ENCODE measurements at places on chromosomes 2 and 18.

DNA sequence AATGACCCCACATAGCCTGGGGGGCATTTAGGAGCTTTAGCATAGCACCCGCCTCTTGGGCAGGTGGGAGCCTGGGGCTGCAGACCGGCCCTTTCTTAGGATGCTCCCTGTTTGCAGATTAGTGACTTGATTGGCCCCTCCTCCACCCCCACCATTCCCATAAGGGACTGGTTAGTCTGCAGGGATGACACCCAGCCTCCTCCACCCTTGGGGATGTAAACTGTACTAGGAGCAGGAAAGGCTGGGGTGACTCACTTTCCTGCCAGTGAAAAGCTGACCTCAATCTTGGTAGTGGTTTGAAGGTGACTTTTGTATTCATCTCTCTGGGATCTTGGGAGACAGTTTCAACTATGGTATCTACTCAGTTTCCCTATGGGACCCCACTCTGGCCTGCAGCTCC is 24.2 kb downstream of the CTIF start:
- no peak for DNase-seq

GRCh38 chr2:183186296-183186695 is 62.1 kb downstream of the NUP35 start:
- no peak for DNase-seq

DNA sequence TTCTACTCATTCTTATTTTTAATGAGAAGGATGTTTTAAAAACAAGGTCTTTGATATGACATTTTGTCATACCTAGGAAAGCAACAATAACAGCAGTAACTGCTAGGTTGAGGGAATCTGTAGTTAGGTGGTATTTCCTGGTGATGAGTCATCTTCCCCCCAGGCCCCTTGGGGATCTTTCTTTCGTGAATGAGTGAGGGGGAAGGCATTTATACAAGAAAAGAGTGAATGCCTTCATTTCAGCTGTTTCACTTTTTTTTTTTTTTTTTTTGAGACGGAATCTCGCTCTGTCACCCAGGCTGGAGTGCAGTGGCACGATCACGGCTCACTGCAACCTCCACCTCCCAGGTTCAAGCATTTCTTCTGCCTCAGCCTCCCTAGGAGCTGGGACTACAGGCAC is 108.6 kb downstream of the MAP4K4 start:
- peak; percentile 18 for DNase-seq

DNA sequence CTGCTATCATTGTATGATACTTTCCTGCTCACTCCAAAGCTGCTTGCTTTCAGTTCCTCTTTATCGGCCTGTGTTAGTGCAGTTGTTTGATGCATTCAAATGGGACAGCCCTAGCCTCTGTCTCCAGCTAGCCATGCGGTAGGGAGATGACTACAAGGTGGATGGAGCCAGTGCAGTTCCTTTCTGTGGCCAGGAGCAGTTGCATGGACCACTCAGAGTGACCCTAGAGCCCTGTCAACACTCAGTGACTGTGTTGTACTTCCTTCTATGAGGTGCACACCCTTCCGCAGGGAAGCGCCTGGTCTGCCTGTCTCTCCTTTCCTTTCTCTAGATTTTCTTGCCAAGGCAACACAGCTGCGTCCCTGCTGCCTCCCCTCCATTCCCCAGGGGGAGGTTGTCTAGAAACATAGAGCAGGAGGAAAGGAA is 33.8 kb downstream of the KCNS3 start:
- no peak for DNase-seq

- no peak for DNase-seq
Measured at GRCh38 chr2:57491213-57491612, 555.4 kb upstream of the VRK2 start.

GRCh38 chr2:128390991-128391630 is 72.4 kb upstream of the HS6ST1 start:
- DNase-seq = no peak

GRCh38 chr18:8623549-8624106 is 14.4 kb downstream of the RAB12 start:
- DNase-seq = no peak

- no peak for DNase-seq
Measured at GRCh38 chr2:164151522-164151921, 415.7 kb upstream of the FIGN start.

DNA sequence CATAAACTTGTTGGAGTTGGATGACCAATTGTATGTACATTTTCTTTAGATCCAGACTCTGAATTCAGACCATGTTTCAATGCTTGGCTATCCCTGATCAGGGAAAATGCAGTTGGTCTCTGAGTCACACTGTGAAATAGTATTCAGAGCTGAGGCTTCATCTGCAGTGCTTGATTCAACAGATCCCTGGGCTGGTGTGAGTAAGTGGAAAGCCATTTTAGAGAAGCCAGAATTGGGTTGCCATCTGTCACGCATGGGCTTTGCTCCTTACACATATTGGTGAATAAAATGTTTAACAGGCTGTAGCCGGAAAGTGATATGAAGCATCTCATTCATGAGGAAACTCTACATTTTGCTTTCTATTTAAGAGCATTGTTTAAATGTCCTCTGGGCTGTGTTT is 50.0 kb upstream of the ACYP2 start:
- DNase-seq = no peak

- no peak for DNase-seq
Measured at GRCh38 chr18:61883547-61883946, 9.3 kb downstream of the RNF152 start.

GRCh38 chr2:176128172-176128981 is 1.1 kb upstream of the HOXD8 start:
- no peak for DNase-seq

DNA sequence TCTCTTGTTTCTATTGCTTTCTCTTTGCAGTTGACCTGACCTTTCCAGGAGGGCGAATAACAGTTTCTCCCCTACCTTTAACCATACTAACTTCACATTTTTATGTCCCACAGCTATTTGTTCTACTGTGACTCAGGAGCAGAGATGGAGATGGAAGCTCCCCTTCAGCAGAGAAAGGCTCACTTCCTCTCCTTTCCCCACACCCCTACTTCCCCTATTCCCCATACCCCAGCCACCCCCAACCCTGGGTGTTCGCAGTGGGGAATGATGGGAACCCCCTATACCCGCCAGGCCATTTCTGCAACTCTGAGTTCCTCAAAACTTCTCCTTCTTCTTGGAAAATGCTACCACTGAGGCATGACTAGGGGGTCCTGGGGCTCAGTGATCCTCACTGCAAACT is 285.4 kb upstream of the MGAT5 start:
- DNase-seq = no peak

- no peak for DNase-seq
Measured at GRCh38 chr2:85534099-85534498, 4.9 kb upstream of the MAT2A start.

- DNase-seq = peak; percentile 26
Measured at GRCh38 chr2:233919938-233920337, 2.8 kb downstream of the TRPM8 start.

GRCh38 chr2:212832211-212833195 is 293.9 kb upstream of the ERBB4 start:
- DNase-seq = no peak

GRCh38 chr2:216634370-216635148 is 1.3 kb downstream of the IGFBP2 start:
- no peak for DNase-seq

DNA sequence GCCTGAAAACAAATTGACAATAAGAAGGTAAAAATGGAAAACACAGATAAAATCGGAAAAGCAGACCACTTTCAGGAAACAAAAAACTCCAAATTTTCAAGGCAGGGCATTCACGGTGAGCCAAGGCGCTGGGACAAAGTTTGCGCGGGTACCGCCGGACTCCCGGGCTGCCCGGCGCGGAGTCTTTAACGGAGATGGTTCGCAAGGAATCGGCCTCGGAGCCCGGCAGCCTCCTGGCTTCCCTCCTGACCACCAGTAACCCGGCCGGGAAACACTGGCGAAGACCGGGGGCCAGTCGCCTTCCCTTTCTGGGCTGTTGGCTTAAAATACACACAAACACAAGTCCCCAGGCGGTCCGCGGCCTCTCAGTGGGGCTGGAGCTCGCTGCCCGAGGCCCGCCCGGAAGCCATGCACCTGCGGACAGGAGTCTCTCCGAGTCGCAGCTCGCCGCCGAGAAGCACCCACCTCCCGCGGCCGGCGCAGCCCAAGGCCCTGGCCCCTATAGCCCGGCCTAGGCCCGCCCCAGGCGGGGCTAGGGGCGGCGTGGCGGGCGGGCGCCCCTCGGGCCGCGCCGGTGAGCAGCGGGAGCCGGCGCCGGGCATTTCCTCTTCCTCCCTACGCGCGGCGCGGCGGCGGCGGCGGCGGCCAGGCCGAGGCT is 622 bp upstream of the KCMF1 start:
- peak; percentile 54 for DNase-seq

DNA sequence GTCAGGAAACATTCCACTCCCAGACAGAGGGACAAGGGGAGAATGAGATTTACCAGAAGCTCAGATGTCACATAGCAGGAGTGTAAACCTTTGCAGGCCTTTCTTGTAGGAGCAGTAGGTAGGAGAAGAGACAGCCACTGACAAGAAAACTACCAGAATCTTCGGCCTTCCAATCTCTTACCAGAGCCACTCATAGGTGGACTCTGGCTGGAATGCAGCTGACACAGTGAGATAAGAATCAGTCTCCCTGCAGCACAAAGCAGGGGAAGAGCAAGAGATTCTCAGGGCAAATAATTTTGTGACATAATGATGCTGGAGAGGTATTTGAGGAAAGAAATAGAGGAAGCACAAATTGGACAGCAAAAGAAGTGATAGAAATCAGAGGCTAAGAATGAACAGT is 1534.5 kb downstream of the DPP10 start:
- DNase-seq = no peak

- no peak for DNase-seq
Measured at GRCh38 chr2:96888072-96889011, 18.5 kb upstream of the SEMA4C start.

DNA sequence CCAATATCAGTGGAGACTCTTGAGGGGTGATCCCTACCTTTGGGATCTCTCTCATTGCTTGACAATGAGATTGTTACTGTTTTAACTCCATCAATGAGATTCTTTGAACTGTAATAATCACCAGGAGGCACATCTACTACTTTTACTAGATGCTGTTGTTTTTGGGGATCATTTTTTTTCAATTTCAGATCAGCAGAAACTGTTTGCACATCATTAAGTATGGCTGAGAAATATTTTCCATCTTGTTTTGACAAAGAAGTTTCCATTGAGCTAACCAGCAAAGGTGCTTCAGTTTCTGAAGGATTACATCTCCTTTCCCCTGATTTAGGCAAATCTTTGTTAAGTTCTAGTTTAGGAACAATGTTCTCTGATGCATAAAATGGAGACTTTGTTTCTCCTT is 54.8 kb upstream of the SLC4A10 start:
- no peak for DNase-seq

DNA sequence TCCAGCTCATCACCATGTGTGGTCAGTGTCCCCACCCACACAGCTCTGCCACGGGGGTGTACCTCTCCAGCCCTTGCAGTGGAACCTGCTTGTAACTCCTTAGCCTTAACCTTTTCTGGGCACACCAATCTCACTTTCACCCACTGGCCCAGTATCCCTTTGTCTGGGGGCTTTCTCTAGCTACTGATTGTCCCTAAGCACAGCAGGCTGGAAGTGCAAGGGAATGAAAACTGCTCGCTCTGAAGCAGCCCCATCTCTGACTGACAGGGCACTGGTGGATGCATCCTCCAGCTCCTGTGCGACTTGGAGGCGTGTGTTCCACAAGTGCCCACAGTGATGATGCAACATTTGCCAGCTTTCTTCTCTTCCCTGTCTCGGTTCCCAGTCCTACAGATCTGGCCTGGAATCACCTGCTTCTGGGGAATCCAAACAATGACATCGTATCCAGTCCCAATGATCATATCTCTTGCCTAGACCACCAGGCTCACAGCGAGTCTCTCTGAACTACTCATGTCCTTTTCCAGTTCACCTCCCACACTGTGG is 33.6 kb downstream of the SCTR start:
- DNase-seq = no peak

- DNase-seq = peak; percentile 9
Measured at GRCh38 chr2:46871976-46872381, 43.6 kb downstream of the MCFD2 start.

DNA sequence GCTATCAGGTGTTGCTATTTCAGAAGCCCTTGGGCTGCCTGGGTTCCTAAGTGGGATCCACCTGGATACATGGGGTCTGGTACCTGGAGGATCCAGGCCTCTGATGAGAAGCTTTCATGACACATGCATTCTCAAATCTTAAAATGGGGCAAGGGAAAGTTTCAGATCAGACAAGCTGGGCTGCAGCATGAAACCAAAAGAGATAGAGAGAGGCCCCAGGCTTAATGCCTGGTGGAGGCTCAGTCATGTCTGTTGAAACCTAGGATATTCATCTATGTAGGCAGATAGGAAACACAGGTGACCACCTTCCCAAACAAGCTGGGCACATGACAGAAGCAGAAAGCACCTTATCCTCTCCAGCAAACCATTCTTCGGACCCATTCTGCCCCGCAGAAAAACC is 18.8 kb upstream of the PLB1 start:
- DNase-seq = no peak

GRCh38 chr2:153455403-153455802 is 23.2 kb downstream of the RPRM start:
- DNase-seq = no peak

DNA sequence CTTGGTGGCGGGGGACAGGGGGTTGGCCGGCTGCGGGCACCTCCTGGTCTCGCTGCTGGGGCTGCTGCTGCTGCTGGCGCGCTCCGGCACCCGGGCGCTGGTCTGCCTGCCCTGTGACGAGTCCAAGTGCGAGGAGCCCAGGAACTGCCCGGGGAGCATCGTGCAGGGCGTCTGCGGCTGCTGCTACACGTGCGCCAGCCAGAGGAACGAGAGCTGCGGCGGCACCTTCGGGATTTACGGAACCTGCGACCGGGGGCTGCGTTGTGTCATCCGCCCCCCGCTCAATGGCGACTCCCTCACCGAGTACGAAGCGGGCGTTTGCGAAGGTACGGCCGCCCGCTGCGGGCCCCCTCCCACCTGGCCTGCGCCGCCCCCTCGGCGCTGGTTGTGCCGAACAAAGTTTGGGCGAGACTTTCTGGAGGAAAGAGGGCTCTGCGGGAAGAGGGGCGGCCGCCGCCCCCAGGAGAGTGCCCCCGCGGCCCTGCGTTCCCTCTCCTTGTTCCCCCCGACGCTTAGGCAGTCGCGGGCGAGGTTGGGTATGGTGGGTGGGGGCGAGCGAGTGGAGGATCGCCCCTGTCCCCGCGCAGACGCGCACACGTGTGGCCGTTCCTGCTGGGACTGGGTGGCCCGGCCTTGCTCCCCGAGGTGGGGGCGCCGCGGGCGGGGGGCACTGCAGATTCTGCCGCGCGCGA is 866 bp downstream of the CRIM1 start:
- DNase-seq = peak; percentile 40

DNA sequence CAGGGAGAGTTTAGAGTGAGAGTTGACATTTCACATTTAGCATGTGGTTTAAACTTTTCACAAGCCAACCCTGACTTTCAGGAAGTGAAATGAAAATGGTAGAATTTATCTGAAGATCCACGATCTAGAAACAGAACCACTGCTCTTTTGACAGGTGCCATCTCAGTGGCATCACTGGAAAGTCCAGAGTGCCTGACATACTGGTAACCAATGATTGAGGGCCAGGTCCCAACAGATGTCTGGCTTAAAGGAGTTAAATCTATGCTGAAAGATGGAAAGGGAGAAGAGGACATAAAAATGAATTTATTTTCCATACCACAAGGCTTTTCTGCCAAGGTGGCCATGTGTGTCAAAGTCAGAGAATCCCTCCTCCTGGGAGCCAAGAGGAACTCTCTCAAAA is 2.7 kb downstream of the IL36G start:
- no peak for DNase-seq

- DNase-seq = peak; percentile 64
Measured at GRCh38 chr2:27249891-27250651, 12.8 kb downstream of the SLC30A3 start.

Data from stimulated activated CD4-positive, alpha-beta T cell treated with anti-CD3 and anti-CD28 coated beads, Interleukin-1b, Interleukin-23, amount 100 ng/mL, for 48 hours (primary cell).